ENCODE measurements at places on chromosomes 7 and 10. TPM values are rescaled to one million over a fixed set of nuclear protein-coding genes. Genes with fewer than 3 reads are reported as not detected.

DNA sequence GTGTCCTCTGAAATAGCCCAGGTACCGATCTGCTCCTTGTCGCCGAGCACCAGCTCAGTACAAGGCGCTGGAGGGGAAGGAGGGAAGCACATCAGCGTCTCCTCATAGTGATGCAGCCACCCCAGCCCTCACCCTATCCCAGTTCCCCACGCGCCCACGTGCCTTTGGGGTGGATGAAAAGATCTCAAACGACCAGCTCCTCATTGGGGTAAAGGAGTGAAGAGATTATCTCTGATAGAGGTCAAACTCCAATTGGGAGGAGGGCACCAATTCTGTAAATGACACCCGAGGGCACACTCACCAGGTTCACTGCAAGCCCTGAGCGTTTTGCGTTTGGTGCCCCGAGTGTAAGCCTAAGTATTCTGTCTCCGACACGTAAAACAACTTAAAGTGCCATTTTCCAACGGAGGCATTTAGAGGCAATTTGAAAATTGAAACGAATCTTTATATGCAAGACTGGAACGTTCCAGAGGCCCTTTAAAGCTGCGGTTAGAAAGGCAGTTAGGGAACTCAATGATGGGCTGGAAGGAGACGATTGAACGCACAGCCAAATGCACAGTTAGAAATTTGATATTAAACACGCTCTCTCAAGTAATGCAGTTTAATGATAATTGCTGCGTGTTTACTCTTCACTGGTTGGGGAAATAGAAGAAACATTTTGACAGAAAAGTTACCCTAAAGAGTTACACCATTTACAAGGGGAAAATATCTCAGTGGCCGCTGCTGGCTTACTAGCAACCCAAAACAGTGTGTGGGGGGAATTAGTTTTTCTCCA, 8.9 kb upstream of the EMX2 start:
- DNase-seq, result no peak

MSS51 gene
- total RNA-seq, result 2.7 TPM

DNA sequence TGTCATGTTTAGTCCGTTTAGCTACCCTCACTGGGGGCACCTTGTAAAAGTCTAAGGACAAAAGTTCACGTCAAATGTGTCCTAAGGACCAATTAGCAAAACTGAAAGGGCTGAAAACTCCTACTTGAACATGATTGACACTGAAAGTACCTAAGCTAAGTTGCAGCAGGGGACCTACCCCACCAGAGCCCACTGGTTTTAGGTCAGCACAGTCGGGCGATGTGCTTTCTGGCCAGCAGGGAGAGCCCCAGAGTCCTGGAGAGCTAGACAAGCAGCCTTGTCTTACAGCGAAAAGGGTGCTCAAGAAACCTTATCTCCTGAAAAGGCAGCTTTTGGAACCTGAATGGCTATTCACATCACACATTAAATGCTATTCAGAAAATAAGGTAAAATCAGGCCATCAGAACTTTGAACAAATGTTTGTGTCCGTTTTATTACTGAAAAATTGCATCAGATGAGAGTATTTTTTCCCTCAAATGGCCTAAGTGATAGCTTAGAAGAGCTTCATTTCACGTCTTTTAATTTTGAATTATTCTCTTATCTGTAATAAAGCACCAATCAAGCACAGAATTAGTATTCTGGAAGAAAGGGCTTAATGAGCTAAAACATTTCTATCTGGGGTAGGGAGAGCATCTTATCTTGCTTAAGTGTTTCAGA, 52.2 kb upstream of the MKI67 start:
- peak; percentile 32 for DNase-seq

- no peak for DNase-seq
These were observed 91.3 kb upstream of the TMEM106B start for GRCh38 chr7:12119620-12120303.

DNA sequence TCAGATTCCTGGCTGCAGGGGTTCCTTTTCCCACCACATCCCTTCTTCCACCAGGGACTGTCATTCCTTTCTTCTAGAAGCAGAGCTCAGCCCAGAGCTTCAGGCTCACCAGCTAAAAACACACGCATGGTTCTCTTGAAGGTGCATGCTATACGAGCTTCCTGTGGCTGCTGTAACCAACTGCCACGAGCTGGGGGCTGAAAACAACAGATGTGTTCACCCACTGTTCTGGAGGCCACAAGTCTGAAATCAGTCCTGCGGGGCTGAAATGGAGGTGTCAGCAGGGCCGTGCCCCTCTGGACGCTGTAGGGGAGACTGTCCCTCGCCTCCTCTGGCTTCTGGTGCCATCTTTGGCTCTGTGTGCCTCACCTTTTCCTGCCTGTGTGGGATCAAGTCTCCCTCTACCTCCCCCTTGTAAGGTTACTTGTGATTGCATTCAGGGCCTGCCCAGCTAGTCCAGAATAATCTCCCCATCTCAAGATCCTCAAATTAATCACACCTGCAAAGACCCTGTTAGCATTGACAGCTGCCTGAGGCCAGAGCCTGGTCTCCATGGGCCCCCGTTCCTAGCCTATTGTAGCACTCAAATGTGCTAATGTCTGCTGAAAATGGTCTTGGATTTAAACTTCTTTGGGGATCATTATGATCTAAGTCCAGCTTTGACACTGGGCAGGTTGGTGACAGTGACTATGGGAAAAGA, 13.7 kb downstream of the RAB19 start:
- DNase-seq, result no peak

GRCh38 chr10:43765516-43765915, 116.8 kb upstream of the ZNF32 start:
- no peak for DNase-seq

STEAP1B gene
- total RNA-seq, result not detected

BCCIP gene
- total RNA-seq, result 41.1 TPM

PALD1 gene
- 3.2 TPM for total RNA-seq

SVOPL gene
- 2.9 TPM for total RNA-seq

SLC18A3 gene
- 1.6 TPM for total RNA-seq

PARP12 gene
- total RNA-seq, result 55.7 TPM

SGCE gene
- 6.8 TPM for total RNA-seq

- no peak for DNase-seq
These were observed 139.0 kb upstream of the ZNF438 start for GRCh38 chr10:31170636-31171035.

DNA sequence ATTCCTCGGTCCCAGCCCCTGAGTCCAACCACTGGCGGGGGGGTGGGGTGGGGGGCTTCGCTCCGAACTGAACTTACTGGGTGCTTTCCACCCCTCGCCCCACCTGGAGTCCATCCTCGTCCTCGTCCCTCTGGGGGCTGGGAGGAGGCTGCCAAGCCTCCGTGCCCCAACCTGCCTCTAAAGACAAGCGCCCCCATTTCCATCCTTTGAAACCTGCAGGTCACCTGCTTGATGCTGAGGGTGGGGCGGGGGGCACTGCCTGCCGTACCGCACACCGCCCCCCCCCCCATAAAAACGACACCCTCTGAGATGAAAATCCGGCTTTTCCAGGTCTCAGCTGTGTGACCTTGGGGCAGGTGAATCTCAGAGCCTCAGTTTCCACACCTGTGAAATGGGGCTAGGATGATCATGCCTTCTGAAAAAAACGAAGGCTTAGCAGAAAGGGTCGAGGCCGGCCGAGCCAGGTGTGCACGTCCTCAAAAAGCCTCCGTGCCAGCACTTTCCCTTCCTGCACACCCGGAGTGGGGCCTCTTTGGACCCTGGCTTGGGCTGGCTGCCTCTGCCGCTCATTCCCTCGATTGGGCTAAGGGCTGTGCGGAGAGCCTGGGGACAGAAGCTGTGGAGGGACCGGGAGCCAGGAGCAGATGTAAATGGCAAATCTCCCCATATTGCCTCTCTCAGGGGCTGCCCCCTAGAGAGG, 967 bp downstream of the ELFN1 start:
- no peak for DNase-seq

EGR2 gene
- 0.36 TPM for total RNA-seq

DNA sequence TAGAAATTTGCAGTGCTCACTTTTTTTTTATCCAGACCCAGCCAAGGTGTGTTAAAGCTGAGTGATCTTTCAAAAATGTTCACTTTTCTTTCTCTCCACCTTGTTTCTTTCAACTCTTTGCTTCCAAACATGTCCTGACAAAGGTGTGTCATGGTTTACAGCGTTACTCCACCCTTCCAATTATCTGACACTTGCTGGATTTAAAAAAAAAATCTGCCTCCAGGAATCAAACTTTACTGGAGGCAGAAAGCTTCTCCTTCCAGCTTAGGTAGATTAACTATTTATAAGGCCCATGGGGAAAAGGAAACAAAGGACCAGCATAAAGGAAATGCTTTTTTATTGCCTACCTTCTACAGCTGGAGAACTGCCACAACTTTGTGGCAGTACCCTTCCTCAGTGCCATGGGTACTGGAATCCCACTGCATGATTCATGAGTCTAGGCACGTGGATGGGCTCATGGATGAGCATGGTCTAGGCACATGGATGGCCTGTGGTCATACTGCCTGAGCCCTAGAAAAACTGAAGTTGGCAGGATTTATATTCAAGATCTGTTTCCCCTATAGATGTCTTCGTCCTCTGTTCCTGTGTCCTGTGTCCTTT, at the start of gene COL17A1:
TSS of gene COL17A1 (minus strand) at position 80 of the 600 bp plus-strand sequence. CDS start 5,207 bp downstream, outside the sequence.
- DNase-seq, result no peak

DNA sequence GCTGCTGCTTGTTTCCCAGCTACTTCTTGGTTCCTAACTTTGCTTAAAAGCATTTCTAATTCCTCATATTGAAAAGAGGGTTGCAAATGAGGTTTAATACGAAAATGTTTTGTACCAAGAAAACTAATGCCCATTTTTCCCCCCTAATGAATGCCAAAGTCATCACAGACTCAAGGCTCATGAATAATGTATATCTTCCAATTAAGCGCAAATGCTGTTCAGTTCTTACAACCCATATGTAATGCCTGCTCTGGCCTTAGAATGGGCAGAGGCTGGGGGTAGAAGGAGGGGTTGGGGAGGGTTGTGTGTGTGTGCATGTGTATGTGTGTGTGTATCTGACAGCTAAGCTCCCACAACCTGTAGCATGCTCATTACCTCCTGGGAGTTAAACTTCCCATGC, 901.7 kb downstream of the KCNMA1 start:
- no peak for DNase-seq

DNA sequence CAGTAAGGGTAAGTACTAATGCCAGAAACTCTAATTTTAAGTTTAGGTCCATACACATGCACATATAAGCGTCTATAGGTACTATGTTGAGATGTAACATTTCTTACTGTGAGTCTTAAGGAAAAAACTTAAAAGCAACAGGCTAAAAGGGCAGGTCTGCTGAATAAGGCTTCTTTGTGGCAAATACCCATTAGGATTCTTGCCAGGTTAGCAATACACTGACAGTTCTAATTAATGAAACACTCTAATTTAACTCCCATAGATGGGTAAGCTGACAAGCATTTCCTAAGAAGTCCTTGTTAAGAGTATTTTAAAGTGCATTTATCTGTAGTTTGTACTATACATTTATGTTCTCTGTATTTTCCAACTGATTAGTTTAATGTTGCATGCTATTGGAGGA, 14.0 kb downstream of the SCRN1 start:
- no peak for DNase-seq

SPAG6 gene
- not detected for total RNA-seq

DNA sequence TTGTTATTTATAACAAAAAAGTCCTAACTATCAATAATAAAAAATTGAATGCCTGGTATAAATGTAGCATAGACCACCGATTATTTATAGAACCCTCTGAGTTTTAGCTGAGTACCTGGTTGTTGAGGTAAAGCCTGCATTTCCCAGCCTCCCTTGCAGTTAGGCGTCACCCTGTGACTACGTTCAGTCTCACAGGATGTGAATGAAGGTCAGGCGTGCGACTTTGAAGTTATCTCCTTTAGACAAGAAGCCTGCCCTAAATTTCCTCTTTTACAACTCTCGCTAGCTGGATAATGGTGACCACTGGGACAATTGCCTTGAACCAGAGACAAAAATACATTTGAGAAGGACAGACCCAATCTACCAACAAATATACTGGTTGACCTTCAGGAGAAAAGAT, 67.5 kb upstream of the TES start:
- DNase-seq, result no peak

All from mucosa of descending colon (tissue), 3 donors.